ENCODE measurements at places on chromosomes 3 and 15. TPM values are rescaled to one million over a fixed set of nuclear protein-coding genes. Genes with fewer than 3 reads are reported as not detected.

- peaks cover 95% of the 10 kb centered on the region for H3K36me3 ChIP-seq
- no peaks in the 10 kb centered on the region for H3K4me1 ChIP-seq
- no peaks in the 10 kb centered on the region for H3K27me3 ChIP-seq
- DNase-seq, result no peak
These were observed 76.3 kb downstream of the KLHL25 start for GRCh38 chr15:85718271-85718971.

GRCh38 chr3:192866804-192867203 is 50.9 kb downstream of the MB21D2 start:
- no peaks in the 10 kb centered on the region for H3K4me1 ChIP-seq
- no peak for DNase-seq
- no peak overlapping the region for H3K4me3 ChIP-seq
- H3K27me3 ChIP-seq, result no peaks in the 10 kb centered on the region
- no peaks in the 10 kb centered on the region for H3K36me3 ChIP-seq
- H3K27ac ChIP-seq, result no peak overlapping the region

- H3K4me1 ChIP-seq, result no peaks in the 10 kb centered on the region
- DNase-seq, result no peak
- no peak overlapping the region for H3K4me3 ChIP-seq
- H3K36me3 ChIP-seq, result no peaks in the 10 kb centered on the region
These were observed 7.3 kb upstream of the TRNT1 start for GRCh38 chr3:3119393-3119851.

DNA sequence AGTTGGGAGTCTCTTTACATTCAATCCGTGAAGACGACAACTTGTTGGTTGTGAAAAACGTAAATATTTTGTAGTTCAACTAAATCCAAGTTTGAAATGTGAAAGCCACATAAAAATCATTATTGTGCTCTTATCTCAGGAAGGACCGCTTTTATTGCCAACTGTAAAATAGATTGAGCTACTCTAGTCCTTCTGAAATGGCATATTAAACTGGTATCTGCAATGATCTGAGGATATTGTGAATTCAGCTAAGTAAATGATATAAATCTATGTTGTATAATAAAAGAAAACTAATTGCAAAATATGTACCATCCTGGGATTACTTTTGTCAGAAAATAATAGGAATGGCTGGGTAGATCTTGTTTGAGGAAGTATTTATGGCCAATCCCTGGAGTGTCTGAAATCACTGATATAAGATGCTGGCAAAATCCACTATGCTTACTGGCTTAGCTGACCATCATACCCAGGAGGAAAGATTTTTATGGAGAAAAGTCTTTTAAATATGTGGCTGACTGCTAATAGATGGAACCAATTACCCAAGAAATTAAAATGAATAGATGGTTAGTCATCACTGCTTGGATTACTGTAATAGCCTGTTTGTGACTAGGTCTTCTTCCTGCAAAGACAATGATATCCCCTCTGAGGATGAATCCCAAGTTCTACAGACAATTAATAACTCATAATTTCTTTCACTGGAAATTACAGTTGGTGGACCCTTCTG is 191.8 kb downstream of the SEMA6D start:
- no peak for DNase-seq
- no peak overlapping the region for H3K27ac ChIP-seq
- H3K4me1 ChIP-seq, result no peaks in the 10 kb centered on the region

- no peaks in the 10 kb centered on the region for H3K36me3 ChIP-seq
- no peaks in the 10 kb centered on the region for H3K27me3 ChIP-seq
- H3K27ac ChIP-seq, result no peak overlapping the region
- peaks cover 10% of the 10 kb centered on the region for H3K4me1 ChIP-seq
- no peak overlapping the region for H3K4me3 ChIP-seq
- peak; percentile 35 for DNase-seq
These were observed 71.4 kb downstream of the SCN5A start for GRCh38 chr3:38578081-38578475.

GRCh38 chr3:69853027-69853426 is 113.8 kb downstream of the MITF start:
- H3K4me3 ChIP-seq, result no peak overlapping the region
- H3K27me3 ChIP-seq, result no peaks in the 10 kb centered on the region
- H3K4me1 ChIP-seq, result no peaks in the 10 kb centered on the region
- no peak for DNase-seq
- H3K36me3 ChIP-seq, result no peaks in the 10 kb centered on the region
- no peak overlapping the region for H3K27ac ChIP-seq

Gene SI
- not detected for total RNA-seq

Gene PRR20G
- total RNA-seq, result not detected

Measured in endodermal cell (in vitro differentiated cells).